ENCODE measurements at places on chromosomes 4 and X.

DNA sequence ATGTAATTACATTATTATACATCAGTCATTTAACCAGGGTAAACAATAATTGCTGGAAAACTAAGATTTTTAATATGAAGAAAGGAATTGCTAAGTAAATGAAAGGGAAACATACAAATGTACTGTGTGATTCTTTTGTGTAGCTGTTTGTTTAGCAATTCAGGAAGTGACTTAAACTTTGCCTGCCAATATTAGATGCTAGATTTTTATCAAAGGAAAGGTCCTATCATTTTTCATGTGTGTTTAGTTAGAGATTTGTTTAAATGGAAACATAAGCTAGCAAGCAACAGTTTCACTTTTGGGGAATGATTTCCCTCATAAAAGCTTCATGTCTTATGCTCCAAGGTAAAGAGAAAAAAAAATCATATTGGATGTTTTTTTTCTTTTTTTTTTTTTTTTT lies 95.1 kb upstream of the LIMCH1 start:
- DNase-seq, result no peak

GRCh38 chr4:83305187-83305586 lies 20.6 kb upstream of the COQ2 start:
- no peak for DNase-seq

- DNase-seq, result no peak
Measured at GRCh38 chr4:15653864-15654592, 1.1 kb downstream of the FBXL5 start.

- DNase-seq, result no peak
Measured at GRCh38 chr4:94827481-94828110, 69.8 kb downstream of the BMPR1B start.

- DNase-seq, result no peak
Measured at GRCh38 chrX:137354851-137355250, 211.1 kb upstream of the ZIC3 start.

DNA sequence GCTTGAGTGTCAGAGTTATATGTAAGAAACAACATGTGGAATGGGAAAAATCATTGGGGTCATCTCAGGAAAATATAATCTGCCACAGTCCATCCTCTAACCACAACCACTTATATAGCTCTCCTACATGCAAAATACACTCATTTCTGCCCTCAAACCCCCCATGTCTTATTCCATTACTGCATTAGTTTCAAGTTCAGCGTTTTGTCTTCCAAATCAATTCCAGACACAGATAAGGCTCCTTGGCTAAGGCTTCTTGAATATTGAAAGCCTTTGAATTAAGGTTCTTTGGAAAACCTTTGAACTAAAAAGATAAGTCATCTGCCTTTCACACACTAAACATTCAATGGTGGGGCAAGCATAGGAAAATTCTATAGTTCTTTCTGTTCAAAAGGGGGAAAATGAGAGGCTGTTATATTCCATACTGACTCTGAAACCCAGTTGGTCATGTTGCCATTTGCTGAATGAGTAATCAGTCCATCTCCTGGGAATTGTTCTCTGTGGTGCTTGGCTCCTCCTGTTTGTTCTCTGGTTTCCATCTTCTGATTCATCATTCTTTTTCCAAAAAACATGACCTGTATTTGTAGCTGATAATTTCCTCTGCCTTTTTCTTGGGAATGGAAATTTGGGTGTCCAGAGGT lies 218.7 kb downstream of the BMPR1B start:
- no peak for DNase-seq

GRCh38 chr4:158770671-158771070 lies 1.8 kb downstream of the FNIP2 start:
- DNase-seq, result no peak

GRCh38 chrX:101176439-101176838 lies 43.1 kb upstream of the DRP2 start:
- no peak for DNase-seq

GRCh38 chrX:97672138-97672537 lies 788.4 kb downstream of the RPA4 start:
- DNase-seq, result no peak

DNA sequence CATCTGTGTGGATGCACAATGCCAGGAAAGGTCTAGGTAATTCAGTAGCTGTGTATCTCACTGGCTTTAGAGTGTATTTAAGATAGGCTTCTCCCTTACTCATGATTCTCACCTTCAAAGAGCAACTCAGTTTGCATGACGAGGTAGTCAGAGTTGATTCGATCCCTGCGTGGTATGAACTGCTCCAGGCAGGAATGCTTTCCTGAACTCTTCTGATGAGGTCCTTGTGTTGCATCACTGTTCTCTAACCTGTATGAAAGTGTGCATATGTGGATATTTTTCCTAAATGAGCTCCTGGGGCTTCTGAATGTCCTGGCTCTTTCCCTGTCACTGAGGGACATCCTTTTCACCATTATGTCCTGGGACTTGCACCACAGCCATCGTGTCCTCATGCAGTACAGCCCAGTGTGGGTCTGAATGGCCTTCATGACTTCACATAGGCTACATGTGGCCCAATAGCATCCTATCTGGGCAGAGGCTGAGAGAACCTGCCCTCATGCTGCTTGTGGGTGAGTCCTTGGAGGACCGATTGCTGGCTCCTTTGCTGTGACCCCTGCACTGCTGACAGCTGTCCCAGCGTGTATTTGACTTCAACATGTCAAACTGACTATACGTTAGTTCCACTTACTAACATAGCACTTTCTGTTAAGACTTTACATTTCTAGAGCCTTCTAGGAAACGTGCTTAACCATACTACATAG lies 65.3 kb upstream of the WDR1 start:
- no peak for DNase-seq

GRCh38 chr4:43425206-43425605 lies 532.7 kb downstream of the GRXCR1 start:
- DNase-seq, result no peak

DNA sequence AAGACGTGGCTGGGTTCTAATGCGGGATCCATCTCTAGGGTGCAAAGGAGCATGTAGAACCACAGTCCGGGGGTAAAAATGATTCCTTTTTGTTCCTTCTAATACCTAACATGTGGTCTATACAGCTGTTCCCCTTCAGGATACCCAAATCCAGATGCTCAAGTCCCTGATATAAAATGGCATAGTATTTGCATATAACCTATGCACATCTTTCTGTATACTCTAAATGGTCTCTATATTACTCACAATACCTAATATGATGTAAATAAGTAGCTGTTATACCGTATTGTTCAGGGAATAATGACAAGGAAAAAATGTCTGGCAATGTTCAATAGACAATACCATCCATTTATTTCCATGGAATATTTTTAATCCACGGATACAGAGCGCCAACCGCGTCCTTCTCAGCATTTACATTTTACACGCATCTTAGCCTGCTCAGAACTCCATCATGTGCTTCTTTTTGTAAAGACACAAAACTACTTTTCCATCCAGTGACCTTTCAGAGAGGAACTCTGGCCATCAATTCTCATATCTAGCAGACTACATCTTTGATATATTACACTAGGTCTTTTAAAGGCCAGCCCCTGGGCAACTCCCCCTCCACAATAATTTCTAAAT lies 31.9 kb downstream of the ACSL1 start:
- DNase-seq, result no peak

GRCh38 chrX:131271274-131271673 lies 17.8 kb downstream of the IGSF1 start:
- DNase-seq, result no peak

DNA sequence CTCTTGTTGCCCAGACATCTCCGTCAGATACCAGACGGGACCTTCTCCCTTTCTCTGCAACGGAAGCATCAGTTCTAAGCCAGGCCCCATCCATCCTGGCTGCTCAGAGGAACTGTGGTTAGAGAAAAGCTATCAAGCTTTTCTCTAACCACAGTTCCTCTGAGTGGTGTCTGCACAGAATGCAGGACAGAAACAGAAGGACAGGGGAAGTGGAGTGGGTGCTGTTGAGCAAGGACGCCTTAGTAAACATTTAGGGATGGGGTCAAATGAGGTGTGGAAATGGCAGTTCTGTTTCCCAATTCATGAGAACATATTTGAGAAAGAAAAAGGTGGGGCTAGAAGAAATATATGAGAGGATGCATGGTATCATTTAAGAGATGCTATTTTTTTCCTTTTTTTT lies 283.8 kb downstream of the CRLF2 start:
- no peak for DNase-seq

DNA sequence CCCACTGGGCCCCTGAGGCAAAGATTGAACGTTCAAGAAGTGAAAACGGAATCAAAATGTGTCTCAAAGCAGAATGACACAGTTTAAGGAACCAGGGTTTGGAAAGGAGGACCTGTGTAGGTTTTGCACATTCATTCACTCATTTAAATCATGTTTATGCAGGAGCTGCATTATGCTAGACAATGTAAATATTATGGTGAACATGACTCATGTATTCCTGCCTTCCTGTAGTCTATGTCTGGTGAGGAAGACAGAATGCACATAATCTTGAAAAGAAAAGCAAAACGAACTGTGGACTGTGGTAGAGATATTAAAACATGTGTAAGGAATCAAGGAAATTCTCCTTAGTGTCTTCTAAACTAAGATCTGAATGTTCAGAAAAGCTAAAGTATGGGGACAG lies 311.8 kb upstream of the SMIM31 start:
- no peak for DNase-seq

Data from T-helper 17 cell (primary cell).